ENCODE measurements at places on chromosomes 5 and 9.

- DNase-seq: no peak
Observed at GRCh38 chr5:112279082-112279481, 140.0 kb downstream of the EPB41L4A start.

DNA sequence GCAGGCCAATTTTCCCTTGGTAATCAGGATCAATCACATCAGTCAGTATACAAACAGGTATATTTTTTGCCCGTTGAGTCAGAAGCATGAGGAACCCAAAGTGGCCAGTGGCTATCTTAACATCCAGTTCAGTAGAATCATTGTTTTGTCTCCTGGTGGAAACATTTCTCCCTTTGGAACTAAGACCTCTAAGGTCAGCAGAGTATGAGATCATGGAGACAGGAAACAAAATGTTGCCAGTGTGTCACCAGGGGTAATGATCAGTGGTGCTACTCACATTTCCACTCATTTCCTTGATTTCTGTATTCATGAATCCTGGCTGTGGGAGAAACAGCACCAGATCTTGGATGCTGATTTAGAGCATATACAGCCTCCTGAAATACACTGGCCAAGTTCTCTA is 553.0 kb downstream of the CSNK1G3 start:
- DNase-seq: no peak

- DNase-seq: no peak
Observed at GRCh38 chr5:72205431-72206009, 98.2 kb downstream of the MAP1B start.

- no peak for DNase-seq
Observed at GRCh38 chr9:14346231-14346791, 32.4 kb upstream of the NFIB start.

- peak; percentile 10 for DNase-seq
Observed at GRCh38 chr9:69421908-69422801, 97.1 kb downstream of the ENTREP1 start.

GRCh38 chr9:21889673-21890072 is 87.2 kb downstream of the MTAP start:
- no peak for DNase-seq

- no peak for DNase-seq
Observed at GRCh38 chr5:6730407-6730806, 17.2 kb downstream of the TENT4A start.

DNA sequence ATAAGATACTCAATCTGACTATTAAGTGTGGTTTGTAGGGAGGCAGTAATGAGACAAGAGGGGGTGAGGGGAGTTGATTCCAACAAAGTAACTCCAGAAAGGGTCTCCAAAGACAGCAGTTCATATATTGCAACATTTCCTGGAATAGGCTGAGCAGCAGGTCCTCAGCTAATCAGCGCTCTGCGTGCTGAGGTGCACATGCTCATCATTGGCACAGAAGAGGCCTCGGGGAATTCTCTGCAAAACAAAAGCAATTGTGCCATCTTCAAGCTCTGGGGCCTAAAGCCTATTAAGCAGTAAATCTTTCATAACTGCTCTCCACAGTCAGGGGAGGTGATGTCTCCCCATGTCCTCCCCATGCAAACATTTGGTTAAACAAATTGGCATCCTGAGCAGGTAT is 357.3 kb downstream of the SPOCK1 start:
- DNase-seq: no peak
